Endothelial cell (in vitro differentiated cells): ENCODE measurements at places on chromosomes 1 and 21. TPM values are rescaled to one million over a fixed set of nuclear protein-coding genes. Genes with fewer than 3 reads are reported as not detected.

CFHR3 gene
- not detected for total RNA-seq

TAL1 gene
- 199 TPM for total RNA-seq

USP1 gene
- 20.0 TPM for total RNA-seq

ADAMTS5 gene
- total RNA-seq = 0.33 TPM

MOV10 gene
- total RNA-seq = 43.5 TPM

FCRL2 gene
- not detected for total RNA-seq

SPRR1B gene
- not detected for total RNA-seq

PCBP3 gene
- total RNA-seq = 2.5 TPM

CELA2B gene
- total RNA-seq = not detected

STYXL2 gene
- total RNA-seq = 1.9 TPM

RNU1-1 gene
- 3,428 TPM for total RNA-seq

DNA sequence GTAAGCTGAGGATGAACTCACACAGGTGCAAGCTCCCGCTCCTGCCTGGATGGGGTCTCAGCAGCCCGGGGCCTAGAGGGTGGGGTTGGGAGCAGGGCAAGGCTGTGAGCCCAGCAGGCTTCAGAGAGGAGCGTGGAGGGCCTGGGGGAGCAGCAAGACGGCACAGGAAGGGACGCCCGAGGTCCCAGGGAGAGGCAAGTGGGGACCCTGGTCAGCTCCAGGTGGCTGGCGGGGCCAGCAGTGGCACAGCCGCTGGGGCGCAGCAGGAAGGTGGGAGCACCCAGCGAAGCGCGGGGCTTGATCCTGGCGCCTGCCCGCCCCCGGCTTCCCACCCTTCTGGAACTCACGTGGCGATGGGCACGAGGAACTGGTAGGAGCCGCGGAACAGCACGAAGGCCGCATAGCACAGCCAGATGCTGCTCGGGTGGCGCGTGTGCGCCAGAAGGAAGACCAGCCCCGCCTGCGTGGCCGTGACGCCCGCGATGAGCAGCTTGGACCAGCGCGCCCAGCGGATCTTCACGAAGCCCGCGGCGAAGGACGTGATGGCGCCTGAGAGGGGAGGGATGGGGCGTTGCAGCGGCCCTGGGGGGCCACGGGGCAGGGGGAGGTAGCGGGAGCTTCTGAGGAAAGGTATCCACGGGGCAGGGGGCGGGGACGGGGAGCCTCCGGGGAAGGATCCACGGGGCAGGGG, 11.7 kb downstream of the SLC19A1 start:
- no peak for DNase-seq

DNA sequence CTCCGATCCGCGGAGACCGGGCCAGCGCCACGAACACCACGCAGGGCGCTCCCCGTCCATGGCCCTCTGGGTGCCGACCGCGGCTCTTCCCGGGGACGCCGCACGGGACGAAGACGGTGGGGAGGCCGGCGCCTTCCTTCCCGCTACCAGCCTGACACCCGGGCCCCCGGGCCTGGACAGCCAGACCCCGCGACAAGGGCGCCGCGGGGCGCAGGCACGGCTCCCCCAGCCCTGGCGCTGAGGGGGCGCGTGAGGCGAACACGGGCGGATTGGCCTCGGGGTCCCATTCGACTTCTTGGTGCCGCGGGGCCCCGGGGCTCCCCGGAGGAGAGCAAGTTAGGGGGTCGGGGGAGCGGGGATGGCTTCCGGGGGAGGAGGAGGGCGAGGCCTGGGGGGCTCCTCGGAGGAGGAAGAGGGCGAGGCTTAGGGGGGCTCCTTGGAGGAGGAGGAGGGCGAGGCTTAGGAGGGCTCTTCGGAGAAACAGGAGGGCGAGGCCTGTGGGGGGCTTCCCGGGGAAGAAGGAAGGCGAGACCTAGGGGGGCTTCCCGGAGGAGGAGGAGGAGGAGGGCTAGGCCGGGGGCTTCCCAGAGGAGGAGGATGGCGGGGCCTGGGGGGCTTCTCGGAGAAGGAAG, 537 bp upstream of the KLHL17 start:
- DNase-seq = no peak

DNA sequence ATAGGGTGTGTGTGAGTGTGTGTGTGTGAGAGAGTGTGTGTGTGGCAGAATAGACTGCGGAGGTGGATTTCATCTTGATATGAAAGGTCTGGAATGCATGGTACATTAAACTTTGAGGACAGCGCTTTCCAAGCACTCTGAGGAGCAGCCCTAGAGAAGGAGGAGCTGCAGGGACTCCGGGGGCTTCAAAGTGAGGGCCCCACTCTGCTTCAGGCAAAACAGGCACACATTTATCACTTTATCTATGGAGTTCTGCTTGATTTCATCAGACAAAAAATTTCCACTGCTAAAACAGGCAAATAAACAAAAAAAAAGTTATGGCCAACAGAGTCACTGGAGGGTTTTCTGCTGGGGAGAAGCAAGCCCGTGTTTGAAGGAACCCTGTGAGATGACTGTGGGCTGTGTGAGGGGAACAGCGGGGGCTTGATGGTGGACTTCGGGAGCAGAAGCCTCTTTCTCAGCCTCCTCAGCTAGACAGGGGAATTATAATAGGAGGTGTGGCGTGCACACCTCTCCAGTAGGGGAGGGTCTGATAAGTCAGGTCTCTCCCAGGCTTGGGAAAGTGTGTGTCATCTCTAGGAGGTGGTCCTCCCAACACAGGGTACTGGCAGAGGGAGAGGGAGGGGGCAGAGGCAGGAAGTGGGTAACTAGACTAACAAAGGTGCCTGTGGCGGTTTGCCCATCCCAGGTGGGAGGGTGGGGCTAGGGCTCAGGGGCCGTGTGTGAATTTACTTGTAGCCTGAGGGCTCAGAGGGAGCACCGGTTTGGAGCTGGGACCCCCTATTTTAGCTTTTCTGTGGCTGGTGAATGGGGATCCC, 18.3 kb upstream of the HDAC1 start:
- DNase-seq = no peak

DNA sequence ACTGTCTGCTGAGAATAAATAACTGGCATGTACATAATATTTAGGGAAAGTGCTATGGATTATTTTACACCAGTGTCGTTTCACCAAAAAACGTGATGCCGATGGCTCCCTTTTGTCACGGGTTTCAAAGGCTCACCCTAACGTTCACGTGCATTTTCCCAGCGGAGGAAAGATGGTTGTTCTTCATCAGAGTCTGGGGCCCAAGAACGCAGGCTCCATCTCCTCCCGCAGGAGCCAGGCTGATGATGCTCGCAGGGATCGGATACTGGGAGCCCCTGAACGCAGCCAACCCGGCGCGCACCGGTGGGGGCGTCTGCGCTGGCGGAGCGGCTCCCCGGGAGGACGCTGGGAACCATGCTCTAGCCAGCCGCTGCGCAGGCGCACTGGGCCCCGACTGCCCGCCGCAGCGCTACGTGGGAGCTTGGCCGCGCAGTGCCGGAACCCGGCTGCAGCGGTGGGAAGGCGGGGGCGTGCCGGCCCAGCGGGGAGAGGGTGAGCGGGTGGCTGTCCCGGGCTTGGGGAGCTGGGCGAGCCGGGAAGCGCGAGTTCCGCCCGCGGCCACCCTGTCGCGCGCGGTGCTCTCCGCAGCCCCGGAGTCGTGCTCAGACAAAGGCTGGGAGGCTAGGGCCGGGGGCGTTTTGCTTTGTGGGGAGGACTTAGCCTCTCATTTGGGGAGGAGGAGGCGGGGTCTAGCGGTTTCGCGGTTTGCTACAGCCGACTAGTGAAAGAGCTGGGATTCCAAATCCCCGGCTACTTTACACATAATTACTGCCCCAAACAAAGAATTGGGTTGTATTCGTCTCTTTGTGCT, at the start of gene ZFP69B:
Gene ZFP69B, plus strand, starts transcription at position 793 of the 811 bp plus-strand sequence. CDS start 486 bp downstream, outside the sequence.
- DNase-seq = peak; percentile 97

DNA sequence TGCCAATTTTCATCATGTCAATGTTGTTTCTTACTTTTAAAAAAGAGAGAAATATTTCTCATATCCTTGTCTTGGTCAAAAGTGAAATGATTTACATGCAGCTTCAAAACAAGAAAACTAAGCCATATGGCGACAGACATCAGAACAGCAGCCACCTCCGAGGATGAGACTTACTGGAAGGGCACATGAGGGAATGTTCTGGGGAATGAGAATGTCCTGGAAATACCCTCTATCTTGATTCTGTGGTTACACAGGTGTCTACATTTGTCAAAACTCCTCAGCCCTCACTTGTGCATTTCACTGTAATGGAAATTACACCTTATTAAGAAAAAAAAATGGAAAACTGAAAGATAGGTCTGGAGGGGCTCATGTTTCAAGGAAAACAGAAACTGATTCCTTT, 14.2 kb upstream of the ECE1 start:
- no peak for DNase-seq

DNA sequence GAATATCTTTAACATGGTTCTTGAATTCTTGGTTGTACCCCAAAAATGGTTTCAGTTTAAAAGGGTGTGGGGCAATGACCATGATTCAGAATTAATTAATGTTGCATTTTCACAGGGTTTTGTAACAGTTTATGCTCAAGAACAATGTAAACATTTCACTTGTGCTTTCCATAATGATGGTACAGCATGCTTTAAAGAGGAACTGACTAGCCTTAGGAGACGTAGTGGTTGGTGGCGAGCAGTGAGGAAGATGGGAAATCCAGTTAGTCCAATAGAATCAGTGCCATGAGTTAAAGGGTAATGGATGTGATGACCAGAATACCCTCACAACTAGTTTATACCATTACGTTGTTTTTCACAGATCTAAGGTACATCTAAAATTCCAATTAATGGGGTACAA, 138.0 kb downstream of the HS2ST1 start:
- no peak for DNase-seq

DNA sequence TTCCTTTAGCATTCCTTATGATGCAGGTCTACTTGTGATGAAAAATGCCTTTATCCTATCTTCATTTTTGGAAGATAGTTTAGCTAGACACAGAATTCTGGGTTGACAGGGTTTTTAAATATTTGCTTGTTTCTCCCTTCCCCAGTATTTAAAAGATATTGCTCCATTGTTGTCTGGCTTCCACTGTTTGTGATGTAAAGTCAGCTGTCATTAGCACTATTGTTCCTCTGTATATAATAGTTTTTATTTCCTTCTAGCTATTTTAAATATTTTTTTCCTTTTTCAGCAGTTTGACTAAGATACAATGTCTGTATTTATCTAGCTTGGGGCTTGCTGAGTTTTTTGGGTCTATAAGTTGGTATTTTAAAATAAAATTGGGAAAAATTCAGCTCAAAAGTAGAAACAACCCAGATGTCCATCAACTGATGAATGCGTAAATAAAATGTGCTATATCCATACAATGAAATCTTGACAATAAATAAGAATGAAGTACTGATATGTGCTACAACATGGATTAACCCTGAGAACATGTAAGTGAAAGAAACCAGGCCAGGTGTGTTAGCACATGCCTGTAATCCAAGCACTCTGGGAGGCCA, 11.2 kb downstream of the IFT25 start:
- DNase-seq = no peak

- DNase-seq = no peak
Observed at GRCh38 chr1:38555594-38555993, 304.0 kb downstream of the RRAGC start.

DNA sequence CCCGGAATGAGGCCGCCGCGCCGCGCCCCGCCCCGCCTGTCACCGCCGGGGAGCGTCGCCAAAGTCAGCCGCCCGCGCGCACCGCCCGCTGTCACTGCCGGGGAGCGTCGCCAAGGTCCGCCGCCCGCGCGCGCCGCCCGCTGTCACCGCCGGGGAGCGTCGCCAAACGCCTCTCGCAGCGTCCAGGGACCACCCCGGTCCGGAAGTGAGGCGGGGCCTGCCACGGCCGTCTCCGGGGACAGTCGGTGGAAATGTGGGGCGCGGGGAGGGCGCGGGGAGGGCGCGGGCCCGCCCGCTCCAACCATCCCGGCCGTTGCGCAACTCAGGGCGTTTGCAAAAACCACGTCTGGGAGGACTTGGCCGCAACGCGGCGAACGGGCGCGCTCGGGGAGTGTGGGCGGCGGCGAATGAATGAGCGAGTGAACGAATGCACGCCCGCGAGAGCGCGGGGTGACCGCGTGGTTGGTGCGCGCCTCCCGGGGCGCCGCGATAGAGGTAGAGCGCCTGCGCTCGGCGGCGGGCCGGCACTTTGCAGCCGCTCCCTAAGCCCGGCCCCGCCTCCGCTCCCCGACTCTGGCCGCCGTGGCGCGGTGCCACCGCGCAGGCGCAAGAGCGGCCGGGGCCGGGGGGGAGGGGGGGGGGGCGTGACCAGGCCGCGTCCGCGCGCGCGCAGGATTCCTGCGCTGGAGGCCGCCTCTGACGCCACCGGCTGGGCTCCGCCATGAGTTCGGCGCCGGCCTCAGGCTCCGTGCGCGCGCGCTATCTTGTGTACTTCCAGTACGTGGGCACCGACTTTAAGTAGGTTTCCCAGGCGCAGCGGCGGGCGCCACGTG, at the start of the genes ACAP3 and PUSL1:
Gene ACAP3, minus strand, starts transcription at position 8 of the 833 bp plus-strand sequence. CDS start 115 bp downstream, outside the sequence.
Gene PUSL1, plus strand, starts transcription at position 675 of the 833 bp plus-strand sequence. Its CDS starts 47 bp downstream, at position 722.
- DNase-seq = peak; percentile 81

- no peak for DNase-seq
Observed at GRCh38 chr1:47559944-47560695, 122.3 kb downstream of the FOXD2 start.

DNA sequence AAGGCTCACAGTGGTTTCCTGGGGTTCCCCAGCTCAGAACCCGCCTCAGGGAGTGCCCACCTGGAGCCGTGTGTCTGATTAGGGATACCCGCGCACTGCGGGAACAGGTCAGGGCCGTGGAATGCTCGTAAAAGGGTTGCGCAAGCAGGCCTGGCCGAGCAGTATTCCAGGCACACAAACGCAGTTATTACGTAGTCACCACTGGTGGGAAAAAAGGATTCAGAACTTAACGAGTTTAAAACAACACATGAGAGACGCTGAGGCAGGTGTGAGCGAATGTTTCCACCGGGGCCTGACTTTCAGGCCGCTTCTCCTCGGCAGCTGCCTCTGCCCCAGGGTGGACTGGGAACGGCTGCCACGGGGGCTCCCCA, 18.2 kb downstream of the PLCH2 start:
- no peak for DNase-seq

GRCh38 chr1:22562584-22563583, at the start of gene EPHA8:
Gene EPHA8, plus strand, starts transcription at chr1:22563489. Its CDS starts 147 bp downstream, at chr1:22563636.
- no peak for DNase-seq

GRCh38 chr1:68459796-68460195, 10.0 kb upstream of the RPE65 start:
- no peak for DNase-seq
